Caco-2 (cell line): ENCODE measurements at places on chromosomes 5 and 9.

DNA sequence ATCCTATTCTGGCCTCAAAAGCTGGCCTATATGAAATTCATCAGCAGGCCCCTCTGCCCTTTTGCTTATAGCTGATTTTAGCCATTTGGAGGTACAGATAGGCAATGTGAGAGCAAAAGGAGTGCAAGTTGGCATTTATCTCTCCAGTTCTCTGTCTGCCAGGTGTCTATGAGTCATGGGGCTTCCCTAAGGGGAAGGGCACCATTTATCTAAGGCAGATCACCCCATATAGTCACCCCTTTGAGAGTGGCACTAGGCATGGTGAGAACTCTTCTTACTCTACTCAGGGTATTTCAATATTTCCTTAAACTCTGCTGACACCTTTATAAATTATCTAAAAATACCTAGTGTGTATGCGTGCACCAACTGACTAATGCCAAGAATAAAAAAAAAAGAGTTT, 314.7 kb upstream of the CDH6 start:
- DNase-seq, result no peak

GRCh38 chr9:86867804-86868313, 79.4 kb downstream of the GAS1 start:
- DNase-seq, result no peak

DNA sequence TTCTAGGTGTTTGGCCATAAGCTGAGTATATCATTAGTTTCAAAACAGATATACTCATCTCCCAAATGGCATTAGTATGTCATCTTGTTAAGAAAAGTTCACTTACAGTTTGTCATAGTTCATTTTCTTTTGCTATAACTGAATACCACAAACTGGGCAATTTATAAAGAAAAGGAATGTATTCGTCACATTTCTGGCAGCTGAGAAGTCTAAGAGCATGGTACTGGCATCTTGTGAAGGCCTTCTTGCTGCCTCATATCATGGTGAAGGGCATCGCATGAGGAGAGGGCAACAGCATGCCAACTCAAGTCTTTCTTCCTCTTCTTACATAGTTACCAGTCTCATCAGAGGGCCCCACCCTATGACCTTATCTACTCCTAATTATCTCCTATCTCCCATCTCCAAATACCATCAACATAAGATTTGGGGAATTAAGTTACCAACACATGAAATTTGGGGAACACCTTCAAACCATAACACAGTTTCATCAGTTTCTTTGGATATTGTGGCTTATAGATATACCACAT, 20.4 kb upstream of the ITGA1 start:
- DNase-seq, result no peak

DNA sequence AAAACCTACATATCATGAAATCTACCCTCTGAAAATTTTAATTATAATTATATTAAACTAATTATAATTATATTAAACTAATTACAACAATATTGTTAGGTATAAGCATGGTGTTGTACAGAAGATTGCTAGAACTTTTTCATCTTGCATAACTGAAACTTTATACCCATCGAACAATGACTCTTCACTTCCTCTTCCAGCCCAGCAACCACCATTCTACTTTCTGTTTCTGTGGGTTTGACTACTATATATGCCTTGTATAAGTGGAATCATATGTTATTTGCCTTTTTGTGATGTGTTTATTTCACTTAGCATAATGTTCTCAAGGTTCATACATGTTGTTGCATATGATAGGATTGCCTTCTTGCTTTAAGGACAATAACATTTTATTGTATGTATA, 274.2 kb upstream of the CCNH start:
- no peak for DNase-seq

GRCh38 chr5:40291338-40291737, 388.4 kb upstream of the PTGER4 start:
- DNase-seq, result no peak
